Stimulated activated CD4-positive, alpha-beta T cell treated with anti-CD3 and anti-CD28 coated beads, Interleukin-12 subunit alpha, Interleukin-12 subunit beta, amount 100 ng/mL, for 24 hours (primary cell): ENCODE measurements at places on chromosomes 1 and 21.
A peak's percentile ranks its signal among the peaks of the same experiment; 100 is the strongest.

GRCh38 chr1:8409606-8410005, 91.7 kb downstream of the SLC45A1 start:
- DNase-seq: no peak

- no peak for DNase-seq
Observed at GRCh38 chr1:2999571-2999970, 21.7 kb upstream of the ACTRT2 start.

- peak; percentile 41 for DNase-seq
Observed at GRCh38 chr1:110339407-110340206, 430 bp downstream of the RBM15 start.

GRCh38 chr1:167955915-167956314, 19.0 kb upstream of the MPC2 start:
- no peak for DNase-seq

DNA sequence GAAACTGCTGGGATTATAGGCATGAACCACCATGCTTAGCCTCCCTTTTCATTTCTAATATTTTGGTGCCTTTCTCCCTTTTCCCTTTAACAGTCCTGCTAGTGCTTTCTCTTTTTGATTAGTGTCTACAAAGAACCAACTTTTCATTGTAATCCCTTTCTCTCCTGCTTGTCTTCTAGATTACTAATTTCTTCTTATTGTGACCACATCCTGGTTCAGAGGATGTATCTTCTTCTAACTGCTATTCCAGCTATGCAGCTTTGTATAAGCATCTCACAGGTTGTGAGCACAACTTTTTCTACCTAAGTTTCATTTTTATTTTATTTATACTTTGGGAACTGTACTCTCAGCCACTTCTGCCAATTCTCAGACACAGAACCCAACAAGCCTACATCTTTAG, 14.7 kb downstream of the ZNF648 start:
- no peak for DNase-seq

DNA sequence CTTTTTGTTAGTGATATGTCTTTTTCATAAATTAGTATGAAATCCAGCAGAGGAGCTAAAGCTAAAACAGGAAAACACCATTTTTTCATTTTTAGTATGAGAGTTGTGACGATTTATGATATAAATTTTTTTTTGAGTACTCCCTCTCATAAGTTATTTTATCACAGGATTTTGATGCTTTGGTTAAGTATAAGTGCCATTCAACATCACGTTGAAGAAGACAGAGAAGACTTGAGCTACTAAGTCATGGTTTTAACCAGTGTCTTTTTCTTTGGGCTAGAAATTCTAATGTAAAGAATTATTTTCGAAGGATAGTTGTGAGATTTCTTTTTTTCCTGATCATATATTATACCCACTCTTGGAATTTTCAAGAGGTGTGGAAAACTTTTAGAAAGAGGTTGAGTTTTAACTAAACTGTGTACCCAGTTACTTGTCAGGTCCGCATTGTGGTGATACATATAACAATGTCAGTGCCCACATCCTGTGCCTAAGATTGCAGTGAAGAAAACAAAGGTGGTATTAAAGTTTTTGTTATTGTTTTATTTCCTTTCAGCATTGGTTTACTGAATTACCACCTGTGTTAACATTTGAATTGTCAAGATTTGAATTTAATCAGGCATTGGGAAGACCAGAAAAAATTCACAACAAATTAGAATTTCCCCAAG, 93.8 kb downstream of the USP25 start:
- DNase-seq: no peak

GRCh38 chr1:234645474-234645953, 35.5 kb upstream of the IRF2BP2 start:
- DNase-seq: no peak

GRCh38 chr1:48936436-48936835, 159.7 kb upstream of the BEND5 start:
- DNase-seq: no peak

DNA sequence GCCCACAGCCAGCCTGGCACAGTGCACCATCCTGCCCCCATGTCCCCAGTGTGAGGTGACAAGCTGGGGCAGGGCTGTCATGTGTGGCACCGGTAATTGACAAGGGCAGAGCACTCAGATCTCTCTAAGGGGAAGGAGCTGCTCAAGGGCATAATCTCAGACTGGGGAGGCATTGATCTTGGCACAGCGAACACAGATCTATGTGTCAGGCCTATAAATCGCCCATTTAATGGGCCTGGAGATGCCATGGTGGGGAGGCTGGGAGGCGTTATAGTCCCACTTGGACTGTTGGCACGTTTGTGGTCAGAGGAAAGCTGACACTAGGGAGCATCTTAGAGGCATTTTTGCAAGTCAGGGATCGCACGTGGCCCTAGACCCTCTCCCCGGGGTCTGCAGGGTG, 594.1 kb downstream of the PTPRU start:
- DNase-seq: no peak
